H1 (cell line): ENCODE measurements at places on chromosomes 7 and 10. TPM values are rescaled to one million over a fixed set of nuclear protein-coding genes. Genes with fewer than 3 reads are reported as not detected.

DNA sequence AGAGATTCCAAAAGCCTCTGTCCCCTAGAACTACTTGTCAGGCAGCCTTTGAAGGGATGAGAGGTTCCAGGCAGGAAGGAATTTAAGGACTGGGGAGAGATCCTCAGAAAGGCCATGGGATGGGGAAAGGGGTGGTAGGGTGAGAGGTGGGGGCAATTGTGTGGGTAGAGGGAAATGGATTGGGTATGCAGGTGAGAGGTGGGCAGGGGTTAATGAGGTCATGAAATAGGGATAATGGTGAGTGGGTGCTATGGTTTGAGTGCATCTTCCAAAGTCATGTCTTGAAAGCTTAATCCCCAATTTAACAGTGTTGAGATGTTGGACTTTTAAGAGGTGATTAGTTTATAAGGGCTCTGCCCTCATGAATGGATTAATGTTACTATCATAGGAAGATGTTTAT is 383.5 kb downstream of the PLXNA4 start:
- no peak for DNase-seq

- DNase-seq = no peak
Observed at GRCh38 chr7:4724648-4725013, 42.5 kb downstream of the FOXK1 start.

DNA sequence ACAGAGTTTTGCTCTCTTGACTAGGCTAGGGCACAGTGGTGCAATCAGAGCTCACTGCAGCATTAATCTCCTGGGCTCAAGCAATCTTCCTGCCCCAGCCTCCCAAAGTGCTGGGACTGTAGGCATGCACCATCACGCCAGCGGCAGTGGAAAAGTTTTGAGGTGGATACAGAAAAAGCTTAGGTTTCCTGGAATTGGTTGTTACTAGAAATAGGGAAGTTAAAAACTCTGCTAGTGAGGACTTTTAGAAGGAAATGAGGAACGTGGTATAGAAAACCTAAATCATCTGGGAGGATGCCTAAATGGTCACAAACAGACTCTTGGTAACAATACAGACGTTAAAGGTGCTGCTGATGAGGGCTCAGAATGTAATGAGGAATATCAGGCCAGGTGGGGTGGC is 10.9 kb upstream of the SNX8 start:
- DNase-seq = no peak

DYDC2 gene
- total RNA-seq = 3.5 and 5.2 TPM in 2 replicates

DNA sequence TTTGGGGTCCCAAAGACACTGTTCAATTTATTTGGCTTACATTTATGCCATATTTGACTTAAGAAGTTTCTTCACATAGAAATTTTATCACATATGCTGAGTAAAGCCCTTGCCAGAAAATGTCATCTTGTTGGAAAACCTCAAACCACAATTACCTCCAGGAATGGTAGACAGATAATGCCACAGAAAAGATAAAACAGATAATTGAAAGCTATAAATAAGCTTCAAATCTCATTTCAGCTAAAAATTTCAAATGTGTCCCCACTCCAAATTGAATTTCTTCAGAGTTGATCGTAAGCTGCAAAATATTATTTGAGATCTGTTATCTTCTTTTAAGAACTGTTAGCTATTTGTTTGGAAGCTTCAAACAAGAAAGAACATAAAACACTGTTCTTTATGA is 176.4 kb upstream of the PTN start:
- no peak for DNase-seq

GRCh38 chr10:130615457-130615856 is 479.3 kb downstream of the GLRX3 start:
- DNase-seq = peak; percentile 1

GRCh38 chr10:106935978-106936451 is 228.5 kb downstream of the SORCS1 start:
- DNase-seq = no peak

PPP1R17 gene
- total RNA-seq = 2.5 and 3.8 TPM in 2 replicates

ADAM22 gene
- 17.9 and 21.4 TPM in 2 replicates for total RNA-seq
